Activated naive CD4-positive, alpha-beta T cell (primary cell): ENCODE measurements at places on chromosomes 3 and 15.

GRCh38 chr3:28495301-28495700 is 146.7 kb upstream of the AZI2 start:
- DNase-seq = no peak

- no peak for DNase-seq
These were observed 51.3 kb downstream of the SMAD3 start for GRCh38 chr15:67116742-67117141.

GRCh38 chr3:151009430-151009829 is 36.9 kb upstream of the CLRN1 start:
- DNase-seq = no peak

GRCh38 chr3:10982782-10983181 is 9.8 kb upstream of the SLC6A1 start:
- DNase-seq = no peak

GRCh38 chr3:107112356-107112755 is 264.9 kb upstream of the CCDC54 start:
- no peak for DNase-seq

GRCh38 chr3:167057581-167057980 is 322.5 kb downstream of the ZBBX start:
- no peak for DNase-seq

- DNase-seq = no peak
These were observed 51.6 kb downstream of the CHDH start for GRCh38 chr3:53794597-53794996.

GRCh38 chr3:159607856-159608255 is 380.8 kb upstream of the IL12A start:
- no peak for DNase-seq

DNA sequence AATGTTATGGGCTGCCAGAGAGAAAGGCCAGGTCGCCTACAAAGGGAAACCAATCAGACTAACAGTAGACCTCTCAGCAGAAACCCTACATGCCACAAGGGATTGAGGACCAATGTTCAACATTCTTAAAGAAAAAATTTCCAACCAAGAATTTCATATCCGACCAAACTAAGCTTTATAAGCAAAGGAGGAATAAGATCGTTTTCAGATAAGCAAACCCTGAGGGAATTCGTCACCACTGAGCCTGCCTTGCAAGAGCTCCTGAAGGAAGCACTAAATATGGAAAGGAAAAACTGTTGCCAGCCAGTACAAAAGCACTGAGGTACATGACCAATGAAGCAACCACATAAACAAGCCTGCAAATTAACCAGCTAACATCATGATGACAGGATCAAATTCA is 33.1 kb downstream of the PYGO1 start:
- no peak for DNase-seq

DNA sequence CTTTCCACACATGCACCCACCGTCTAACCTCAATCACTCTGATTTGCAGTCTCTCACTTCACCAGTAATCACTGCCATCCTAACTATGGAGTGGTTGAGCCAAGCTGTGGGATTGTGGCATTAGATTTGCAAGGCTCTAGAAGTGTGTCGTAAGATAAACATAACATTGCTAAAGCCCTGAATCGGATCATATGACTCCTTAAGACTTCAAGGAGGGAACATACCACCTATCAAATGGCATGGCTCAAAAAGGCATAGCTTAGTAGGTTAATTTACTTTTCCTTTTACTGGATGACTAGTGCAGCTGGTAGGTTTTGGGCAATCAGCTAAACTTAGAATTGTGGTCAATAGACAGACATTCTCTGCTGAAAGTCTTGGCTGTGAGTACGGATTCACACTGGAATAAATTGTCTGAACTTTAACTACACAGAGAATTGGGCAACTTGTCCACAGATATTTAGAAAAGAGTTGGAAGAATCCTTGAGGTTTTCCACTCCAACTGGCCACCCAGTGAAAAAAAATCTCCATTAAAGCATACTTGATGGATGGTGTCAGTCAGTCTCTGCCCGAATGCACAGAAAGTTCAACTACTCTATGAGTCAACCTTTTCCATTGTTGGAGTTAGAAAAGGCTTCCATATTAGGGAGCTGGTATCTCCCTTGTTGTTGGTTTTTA is 476.7 kb upstream of the CBLB start:
- DNase-seq = no peak

DNA sequence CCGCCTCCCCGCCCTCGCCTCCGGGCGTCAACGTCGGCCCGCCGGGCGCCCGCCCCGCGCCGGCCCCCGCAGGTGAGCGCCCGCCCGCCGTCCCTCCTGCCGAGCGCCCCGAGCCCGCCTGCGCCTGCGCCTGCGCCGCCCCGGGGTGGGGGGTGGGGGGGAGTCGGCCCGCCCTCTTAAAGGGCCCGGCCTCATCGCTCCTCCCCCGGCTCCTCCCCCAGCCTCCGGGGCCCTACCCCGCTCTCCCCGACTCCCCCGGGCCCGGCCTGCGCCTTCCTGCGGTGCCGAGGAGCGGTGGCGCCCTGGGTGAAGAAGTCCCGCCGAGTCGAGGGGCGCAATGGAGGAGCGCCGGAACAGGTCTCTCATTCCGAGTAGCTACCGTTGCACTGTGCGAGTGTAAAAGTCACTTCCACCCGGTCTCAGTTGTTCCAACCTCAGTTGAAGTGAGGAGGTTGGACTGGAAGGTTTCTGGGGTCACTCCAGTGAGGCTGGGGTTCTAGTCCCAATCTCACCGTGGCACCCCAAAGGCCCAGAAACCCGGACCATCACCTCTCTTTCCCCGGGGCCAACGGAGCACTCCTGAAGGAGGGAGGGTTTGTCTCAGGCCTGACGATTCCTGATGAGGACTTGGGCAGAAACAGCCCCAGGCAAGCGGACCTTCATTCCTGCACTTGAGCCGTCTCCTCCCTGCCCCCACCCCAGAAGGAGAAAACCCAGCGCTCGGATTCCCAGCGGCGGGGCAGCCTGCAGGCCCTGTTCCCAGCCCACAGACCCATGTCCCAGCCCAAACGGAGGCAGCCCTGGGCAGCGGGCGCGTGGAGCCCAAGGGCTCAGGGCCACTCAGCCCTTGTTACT is 1.5 kb upstream of the TNK2 start:
- peak; percentile 75 for DNase-seq
